ENCODE measurements at places on chromosomes 2 and 18.

DNA sequence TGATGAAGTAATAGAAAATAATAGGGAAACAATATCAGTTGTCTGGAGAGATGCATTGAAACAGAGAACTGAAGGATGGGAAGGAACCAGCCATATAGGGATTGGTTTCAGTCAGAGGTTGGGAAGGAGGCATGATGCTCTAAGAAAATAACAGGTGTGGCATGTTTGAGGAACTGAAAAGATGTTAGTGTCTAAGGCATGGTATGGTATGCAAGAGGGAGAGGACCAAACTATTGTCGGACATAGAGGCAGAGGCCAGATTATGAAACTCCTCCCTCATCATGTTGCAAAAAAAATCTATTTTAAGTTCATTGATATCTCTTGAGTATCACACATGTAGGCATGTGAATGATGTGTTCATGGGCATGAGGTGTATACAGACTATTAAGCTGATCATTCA is 48.9 kb upstream of the EMILIN2 start:
- DNase-seq = no peak

DNA sequence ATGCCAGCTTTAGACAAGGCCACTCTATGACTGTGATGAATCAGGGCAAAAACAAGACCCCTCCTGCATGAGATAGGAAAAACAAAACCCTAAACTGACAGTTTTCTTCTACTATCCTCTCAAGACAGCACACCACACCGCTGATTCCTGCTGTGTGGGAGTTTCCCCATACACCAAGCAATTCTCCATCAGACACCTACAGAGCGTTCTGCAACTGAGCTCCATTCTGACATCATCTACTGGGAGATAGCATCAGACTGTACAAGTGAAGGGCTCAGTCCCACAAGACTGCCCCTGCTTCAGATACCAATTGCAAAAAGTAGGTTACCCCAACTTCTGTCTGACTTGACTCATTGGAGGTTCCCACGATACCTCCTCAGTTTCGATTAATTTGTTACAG is 130.6 kb downstream of the TSN start:
- no peak for DNase-seq

DNA sequence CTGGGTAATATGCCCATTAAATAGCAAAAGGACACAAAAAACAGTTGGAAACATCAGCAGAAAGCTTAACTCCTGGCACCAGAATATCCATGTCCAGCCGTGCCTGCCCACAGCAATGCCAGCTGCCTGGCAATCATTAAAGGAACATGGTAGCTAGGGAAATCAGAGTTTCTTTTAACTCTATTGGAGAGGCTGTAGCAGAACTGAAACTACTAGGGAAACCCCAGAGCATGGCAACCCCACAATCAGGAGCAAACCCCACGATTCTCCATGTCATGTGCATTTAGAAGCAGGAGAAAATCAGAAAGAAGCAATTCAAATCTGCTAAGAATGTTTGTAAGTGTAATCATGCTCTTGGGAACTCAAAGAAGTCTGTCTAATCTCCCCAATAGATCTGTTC is 409.0 kb upstream of the SMIM21 start:
- DNase-seq = no peak

DNA sequence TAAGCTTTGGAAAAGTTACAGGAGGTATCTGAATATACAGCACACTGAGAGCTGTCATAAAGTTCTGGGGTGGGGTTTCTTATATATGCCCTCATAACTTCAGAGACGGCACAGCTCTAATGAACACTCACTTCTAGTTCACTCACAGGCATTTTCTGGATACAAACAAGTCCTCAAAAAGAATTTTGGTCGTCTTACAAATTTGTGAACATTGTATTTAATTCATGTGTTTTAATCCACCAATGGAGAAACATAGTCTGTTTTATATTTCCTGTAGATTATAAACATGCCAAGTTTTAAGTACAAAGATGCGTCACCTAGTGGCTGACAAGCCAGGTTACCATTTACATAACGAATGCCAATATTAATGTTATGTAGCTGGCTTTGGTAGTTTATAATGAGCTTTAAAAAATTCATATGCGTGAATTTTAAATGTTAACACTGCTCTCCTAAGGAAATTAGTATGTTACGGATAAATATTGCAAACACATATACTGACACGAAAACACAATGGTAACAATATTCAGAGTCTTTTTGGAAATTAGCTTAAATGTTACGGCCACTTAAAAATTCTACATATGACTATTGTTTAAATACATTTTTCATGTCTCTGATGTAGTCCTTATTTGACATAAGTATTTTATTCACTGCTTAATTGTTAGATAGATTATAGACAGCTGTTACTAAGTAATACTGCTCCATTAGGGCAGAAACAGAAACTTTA is 2.5 kb downstream of the COL3A1 start:
- no peak for DNase-seq

- DNase-seq = no peak
Measured at GRCh38 chr2:111994042-111994441, 61.0 kb upstream of the TMEM87B start.

DNA sequence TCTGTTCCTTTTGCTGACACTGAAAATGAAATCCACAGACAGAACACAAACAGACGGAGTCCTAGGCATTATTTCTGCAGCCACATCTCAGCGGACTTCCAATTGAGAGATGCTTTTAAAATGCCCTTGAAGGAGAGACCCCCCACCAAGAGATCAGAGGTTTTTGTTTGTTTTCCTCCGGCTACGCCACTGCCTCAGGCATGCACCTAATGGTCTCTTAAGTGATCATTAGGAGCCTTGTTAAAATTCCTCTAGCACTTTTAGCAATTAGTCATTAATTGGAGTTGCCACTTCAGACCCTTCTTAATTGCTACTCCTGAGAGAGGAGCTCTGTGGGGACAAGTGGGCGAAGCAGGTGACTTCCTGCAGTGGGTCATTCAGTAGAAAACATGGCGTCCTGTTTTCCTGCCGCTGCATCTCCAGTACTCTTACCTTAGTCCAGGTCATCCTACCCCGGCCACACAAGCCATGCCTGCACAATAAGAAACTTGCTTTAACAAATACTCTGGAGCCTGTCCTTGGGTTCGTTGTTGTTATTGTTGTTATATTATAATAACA is 257.7 kb upstream of the CHAC2 start:
- DNase-seq = peak; percentile 72

GRCh38 chr2:24658531-24659202 is 134.5 kb downstream of the PTRHD1 start:
- DNase-seq = no peak

GRCh38 chr2:110680709-110681108 is 2.8 kb upstream of the BUB1 start:
- DNase-seq = no peak

DNA sequence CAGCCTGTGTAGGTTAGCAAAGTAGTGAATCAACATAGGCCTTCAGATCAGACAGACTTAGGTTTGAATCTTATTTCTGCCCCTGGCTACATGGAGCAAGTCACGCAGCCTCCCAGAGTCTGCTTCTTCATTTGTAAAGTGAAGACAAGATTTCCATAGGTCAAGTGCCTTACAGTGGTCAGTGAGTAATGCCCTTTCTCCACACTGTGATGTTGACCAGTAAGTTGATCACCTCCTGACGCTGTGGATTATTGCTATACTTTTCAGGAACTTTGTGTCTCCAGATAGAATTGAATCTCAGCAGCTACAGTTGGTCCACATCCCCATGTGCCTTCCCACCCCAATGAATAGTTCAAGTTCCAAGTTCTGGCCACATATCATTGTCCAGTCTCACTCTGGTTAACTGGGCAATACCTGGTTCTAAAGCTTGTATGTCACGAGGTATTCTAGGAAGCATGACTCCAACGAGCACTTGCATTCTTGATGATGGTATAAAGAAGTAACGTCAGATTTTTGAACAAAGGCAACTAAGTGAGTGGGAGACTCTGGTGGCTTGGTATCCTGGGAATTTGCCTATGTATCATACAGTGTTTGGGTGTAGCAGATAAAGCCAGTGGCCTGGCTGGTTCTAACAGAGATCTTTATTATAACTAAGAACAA is 2.1 kb upstream of the CLIP4 start:
- peak; percentile 78 for DNase-seq

DNA sequence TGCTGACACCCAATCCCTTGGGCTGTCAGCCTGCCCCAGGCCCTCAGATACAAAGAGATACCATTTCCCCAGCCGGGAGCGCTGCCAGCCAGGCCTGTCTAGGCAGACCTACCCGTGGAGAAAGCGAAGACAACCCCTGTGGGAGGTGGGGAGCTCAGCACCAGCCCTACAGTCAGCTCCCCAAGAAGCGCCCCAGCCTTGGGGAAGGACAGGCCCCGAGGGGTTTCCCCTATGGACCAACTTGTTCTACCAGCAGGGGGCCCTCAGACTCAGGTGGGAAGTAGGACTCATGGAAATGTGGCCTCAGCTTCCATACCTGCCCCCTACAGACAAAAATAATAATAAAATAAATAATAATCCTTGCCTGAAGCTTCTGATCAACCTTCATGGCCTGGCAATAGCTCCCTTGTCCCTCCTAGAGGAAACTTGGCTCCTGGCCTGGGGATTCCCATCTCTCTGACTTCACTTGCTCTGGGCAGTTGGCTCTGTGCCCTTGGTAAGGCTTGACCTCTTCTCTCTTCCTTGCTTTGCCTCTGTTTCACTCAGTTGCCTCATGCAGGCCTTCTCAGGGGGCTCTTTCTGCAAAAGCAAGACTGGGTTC is 7.0 kb downstream of the SLC35F6 start:
- DNase-seq = peak; percentile 68

GRCh38 chr18:55550471-55550870 is 37.5 kb downstream of the TCF4 start:
- no peak for DNase-seq

- DNase-seq = peak; percentile 64
Measured at GRCh38 chr2:43605079-43605655, 9.3 kb upstream of the THADA start.

DNA sequence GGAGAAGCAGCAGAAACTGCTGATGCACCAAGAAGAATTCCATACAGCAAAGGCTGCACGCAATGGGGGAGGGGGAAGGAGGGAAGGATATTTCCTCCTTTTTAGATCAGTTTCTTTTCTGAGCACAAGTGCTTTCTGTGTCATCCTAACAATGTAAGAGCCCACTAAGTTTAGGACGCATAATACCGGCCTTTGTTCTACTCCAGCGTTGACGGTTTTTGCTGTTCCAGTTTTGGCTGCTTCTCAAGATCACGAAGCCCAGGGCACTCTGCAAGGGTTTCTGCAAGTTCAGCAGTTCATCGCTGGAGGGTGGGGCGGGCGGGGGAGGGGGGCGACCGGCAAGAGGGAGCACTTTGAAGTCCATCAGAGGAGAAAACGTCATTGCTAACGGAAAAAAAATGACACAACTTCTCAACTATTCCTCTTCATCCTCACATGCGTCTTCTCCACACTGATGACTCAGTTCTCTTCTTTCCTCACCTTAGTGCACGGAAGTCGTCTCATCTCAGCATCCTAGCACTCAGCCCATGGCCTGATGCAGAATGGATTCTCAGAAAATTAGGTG is 8.7 kb downstream of the FAM178B start:
- DNase-seq = peak; percentile 43

DNA sequence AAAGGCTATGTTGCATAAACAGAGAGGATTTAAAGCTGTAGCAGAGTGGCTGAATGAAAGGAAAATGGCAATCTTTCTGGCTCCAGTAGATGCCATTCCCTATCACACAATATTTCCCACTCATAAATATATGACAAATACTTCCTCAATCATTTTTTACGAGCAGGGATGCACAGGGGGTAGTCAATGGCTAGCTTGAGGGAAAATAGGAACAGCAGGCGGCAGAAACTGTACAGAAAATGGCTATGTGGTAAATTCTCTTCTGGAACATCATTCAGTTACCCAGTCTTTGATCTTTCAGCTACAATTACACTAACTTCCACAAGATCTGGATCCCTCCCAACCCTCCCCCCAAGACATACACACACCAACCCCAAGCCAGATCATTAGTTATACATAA is 127.2 kb downstream of the OLA1 start:
- no peak for DNase-seq

GRCh38 chr2:85907671-85908157 is 18.9 kb upstream of the ST3GAL5 start:
- DNase-seq = no peak

DNA sequence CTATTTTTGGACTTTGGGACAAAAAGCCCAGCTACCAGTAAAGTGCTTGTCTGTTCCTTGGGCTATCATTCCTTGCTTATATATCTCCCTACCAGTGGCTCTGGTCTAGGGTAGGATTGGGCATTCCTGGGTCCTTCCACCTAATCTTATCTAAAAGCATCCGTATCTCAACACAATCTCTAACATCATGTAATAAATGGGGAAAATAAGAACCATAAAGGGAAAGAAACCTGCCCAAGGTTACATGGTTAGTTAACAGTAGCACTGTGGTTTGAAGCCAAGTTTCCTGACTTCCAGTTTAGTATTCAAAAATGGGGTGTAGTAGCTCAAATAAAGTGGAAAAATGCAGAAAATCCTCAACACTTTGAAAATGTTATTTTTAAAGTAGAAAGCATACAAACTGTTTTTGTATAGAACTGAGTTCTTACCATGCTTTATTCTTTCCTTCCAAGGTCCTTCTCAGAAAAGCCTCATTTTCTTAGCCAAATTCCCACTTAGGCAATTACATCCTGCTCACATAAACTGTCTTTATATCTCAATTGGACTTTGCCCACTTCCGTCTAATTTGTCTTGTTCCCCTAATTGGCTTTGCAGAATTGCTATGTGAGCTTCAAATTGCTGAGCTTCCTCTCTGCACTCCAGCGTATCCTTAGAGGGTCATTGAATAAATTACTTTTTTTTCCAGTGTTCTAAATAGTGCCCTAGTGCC is 273.1 kb upstream of the UBE2E3 start:
- no peak for DNase-seq

DNA sequence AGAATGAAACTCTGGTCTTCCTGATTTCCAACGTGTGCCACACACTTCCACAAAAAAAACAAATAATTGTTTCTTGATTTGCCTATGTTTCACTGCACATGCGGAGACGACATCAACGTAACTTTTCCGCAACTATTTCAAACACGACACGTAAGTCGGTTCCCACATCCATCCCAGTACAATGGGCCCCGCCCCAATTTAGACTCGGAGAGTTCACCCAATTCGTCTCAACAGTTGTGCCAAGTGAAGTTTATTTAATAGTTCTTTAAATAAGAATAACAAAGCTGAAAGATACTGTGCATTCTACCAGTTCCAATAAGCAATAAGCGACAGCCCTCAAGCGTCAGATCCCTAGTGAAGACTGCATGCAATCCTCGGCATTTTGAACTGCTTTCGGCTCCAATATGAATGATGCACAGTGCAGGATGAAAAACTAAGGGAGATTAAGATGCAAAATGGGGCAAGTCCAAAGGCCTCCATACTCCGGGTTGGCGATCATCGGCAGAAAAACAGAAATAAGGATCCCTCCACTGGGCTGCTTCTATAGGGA is 664 bp downstream of the CCT4 start:
- DNase-seq = peak; percentile 62
